ENCODE measurements at places on chromosomes 7 and 10. TPM values are rescaled to one million over a fixed set of nuclear protein-coding genes. Genes with fewer than 3 reads are reported as not detected.

The RPEL1 gene
- polyA plus RNA-seq = not detected

The ZNF487 gene
- 10.0 TPM for polyA plus RNA-seq

The CHST3 gene
- 0.98 TPM for polyA plus RNA-seq

The ACSM6 gene
- not detected for polyA plus RNA-seq

The PGAM1 gene
- polyA plus RNA-seq = 376 TPM

The AASS gene
- 9.2 TPM for polyA plus RNA-seq

The ANXA8 gene
- polyA plus RNA-seq = not detected

The CACNB2 gene
- 102 TPM for polyA plus RNA-seq

The MAGI2 gene
- polyA plus RNA-seq = 67.8 TPM

The CALML3 gene
- 0.17 TPM for polyA plus RNA-seq

The TAX1BP1 gene
- polyA plus RNA-seq = 625 TPM

The YAE1 gene
- 47.7 TPM for polyA plus RNA-seq

The CTNNA3 gene
- polyA plus RNA-seq = 1.4 TPM

The MMRN2 gene
- 0.52 TPM for polyA plus RNA-seq

The NEBL gene
- polyA plus RNA-seq = 10.8 TPM

The UTF1 gene
- not detected for polyA plus RNA-seq

The IDI2 gene
- not detected for polyA plus RNA-seq

The AKR1C4 gene
- not detected for polyA plus RNA-seq

The WNT16 gene
- 40.3 TPM for polyA plus RNA-seq

The ZC3HAV1 gene
- 0.78 TPM for polyA plus RNA-seq

The OAT gene
- 198 TPM for polyA plus RNA-seq

The LIPJ gene
- not detected for polyA plus RNA-seq

The PRLHR gene
- not detected for polyA plus RNA-seq

The TCAF1 gene
- polyA plus RNA-seq = 73.9 TPM

The AGAP6 gene
- polyA plus RNA-seq = 2.5 TPM

The CADPS2 gene
- 23.2 TPM for polyA plus RNA-seq

The TMUB1 gene
- polyA plus RNA-seq = 0.53 TPM

The EGR2 gene
- not detected for polyA plus RNA-seq

The KNDC1 gene
- 0.19 TPM for polyA plus RNA-seq

The ASB13 gene
- polyA plus RNA-seq = 8.9 TPM
